Stimulated activated naive CD8-positive, alpha-beta T cell treated with anti-CD3 and anti-CD28 coated beads, Interleukin-15, Interleukin-2, amounts not matched to agents 100 U/mL and 50 U/mL, for 24 hours (primary cell): ENCODE measurements at places on chromosomes 7 and 10.
A peak's percentile ranks its signal among the peaks of the same experiment; 100 is the strongest.

- no peak for DNase-seq
These were observed 771 bp upstream of the NUDCD3 start for GRCh38 chr7:44491229-44491628.

DNA sequence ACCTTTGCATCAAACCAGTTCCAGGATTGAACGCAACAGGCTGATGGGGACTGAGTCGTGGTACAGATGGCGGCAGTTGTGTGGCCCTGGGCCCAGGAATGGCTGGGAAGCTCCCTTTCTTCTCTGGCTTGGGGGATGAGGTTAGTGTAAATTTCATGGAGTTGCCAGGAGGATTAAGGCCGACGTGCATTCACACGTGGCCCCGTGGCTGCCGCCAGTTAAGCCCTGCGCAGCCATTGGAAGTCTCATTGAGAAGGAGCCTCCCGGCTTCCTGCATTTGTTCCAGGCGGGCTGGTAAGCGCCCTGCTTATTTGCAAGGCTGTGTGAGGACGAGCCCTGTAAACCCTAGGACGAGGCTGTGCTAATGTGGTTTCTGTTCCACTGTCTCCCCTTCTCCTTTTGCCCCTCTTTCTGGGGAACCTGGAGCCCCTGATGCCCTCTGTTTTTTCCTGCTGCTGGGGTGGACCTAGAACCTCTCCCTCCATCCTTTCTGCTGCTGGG is 174.7 kb upstream of the TNRC18 start:
- no peak for DNase-seq

- no peak for DNase-seq
These were observed 36.4 kb upstream of the DNAJB6 start for GRCh38 chr7:157300369-157300825.

DNA sequence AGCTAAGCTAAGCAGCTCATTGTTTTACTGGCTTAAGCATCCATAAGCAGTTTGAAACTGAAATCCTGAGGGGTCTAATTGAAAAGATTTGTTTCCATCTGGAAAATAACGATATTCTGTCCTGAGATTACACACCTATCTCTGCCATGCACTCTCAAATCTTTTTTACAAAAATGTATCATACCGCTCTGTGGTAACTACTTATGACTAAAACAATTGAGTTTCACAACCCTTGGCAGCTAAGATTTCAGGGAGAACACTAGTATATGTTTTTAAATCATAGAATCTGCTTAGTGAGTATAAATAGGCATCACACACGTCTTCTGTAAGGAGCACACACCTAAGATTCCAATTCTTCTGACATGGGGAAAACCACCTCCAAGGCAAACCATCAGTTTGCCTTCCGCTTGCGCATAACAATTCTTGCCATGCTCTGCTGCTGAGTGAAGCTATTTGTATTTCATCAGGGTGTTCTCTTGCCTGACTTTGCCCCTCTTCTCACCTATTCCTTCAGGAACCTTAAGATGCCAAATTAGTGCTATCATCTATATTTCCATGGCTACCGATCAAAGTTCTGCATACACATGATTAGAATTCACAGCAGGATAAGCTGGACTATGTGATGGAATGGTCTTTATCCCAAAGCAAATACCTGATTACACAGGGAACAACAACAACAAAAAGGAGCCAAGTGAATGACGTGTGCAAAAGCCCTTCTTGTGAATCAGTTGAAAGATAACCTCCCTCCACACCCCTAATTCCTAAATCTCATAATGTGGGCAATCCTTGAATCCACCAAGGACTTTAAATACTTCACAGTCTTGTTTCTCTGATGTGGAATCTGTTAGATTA is 40.9 kb downstream of the PRPF18 start:
- DNase-seq = no peak

- DNase-seq = no peak
These were observed 37.3 kb downstream of the FBH1 start for GRCh38 chr10:5927306-5927705.

DNA sequence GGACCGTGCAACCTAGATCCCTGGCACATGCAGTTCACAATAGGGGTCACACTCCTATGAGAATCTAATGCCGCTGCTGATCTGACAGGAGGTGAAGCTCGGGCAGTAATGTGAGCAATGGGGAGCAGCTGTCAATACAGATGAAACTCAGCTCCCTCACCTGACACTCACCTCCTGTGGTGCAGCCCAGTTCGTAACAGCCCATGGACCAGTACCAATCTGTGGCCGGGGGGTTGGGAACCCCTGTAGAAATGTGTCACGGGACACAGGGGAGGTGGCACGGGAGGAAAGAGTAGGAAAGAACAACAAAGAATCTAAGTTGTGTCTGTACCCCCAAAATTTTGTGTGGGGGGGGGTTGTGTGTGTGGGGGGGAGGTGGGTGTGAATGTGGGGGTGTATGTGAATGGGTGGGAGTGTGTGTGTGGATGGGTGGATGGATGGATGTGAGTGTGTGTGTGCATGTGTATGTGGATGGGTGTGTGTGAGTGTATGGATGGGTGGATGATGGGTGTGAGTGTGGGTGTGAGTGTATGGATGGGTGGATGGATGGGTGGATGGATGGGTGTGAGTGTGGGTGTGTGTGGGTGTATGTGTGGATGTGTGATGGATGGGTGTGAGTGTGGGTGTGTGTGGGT is 33.1 kb downstream of the SFMBT2 start:
- no peak for DNase-seq

GRCh38 chr7:39536951-39537350 is 29.3 kb upstream of the YAE1 start:
- DNase-seq = no peak

DNA sequence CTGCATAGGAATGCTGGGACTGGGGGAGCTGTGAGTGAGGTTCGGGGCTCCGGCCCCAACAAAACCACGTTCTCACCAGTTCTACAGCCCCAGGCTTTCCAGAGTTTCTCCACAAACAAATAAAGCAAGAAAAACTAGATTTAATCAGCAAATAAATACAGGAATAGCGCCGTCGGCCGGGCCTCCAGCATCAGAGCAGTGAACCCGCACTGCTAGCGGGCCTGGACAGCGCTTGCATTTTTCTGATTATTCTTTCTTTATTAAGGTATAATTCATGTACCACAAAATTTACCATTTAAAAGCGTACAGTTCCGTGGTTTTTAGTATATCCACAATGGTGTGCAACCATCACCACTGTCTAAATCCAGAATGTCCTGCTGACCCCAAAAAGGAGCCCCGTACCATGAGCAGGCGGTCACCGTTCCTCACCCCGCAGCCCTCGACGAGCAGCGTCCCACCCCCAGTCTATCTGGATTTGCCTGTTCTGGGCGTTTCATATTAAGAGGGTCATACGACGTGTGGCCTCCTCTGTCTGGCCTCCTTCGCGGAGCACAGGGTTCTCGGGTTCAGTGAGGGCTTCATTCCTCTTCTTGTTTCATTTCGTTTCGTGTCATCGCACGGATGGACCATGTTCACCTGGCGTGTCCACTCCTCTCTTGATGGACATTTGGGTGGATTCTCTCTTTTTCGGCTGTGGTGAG is 35.5 kb upstream of the FOXL3 start:
- no peak for DNase-seq

DNA sequence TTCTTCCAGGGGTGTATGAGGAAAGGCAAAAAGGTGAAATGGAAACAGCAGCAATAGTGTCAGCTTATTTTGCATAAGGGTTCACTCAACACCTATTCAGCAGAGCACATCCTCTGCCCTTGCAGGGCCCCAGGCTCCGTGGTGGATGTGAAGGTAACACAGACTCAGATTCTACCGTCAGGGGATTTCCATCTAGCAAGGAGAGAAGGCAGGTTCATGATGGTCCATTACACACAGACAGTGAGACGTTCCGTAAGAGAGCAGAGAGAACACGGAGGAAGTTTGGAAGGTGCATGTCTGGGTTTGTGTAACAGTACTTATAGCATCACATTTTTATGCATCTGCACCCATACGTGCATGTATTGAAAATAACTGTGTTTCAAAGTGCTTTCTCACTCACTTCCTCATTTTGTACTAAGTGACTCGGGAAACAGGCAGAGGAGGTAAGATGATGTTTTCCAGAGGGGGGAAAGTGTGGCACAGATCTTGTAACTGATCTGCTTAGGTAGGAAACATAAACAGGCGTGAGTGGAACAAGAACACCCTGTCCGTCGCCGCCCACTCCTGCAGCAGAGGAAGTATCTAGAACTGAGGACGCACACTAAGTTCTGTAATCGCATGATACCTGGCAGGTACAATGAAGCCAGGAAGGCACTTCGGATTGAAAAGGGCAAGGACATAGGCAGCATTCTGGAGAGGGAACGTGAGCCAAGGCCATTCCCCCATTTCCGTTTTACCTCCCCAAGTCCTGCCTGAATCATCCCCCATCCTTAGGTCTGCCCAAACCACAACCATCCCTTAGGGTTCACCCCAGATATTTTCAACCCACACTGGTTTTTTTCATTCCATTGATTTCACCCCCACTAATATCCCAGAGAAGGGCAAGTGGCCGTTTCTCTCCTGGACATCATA is 1.0 kb upstream of the ENO4 start:
- DNase-seq = no peak

GRCh38 chr7:7816084-7816483 is 97.7 kb upstream of the RPA3 start:
- no peak for DNase-seq

DNA sequence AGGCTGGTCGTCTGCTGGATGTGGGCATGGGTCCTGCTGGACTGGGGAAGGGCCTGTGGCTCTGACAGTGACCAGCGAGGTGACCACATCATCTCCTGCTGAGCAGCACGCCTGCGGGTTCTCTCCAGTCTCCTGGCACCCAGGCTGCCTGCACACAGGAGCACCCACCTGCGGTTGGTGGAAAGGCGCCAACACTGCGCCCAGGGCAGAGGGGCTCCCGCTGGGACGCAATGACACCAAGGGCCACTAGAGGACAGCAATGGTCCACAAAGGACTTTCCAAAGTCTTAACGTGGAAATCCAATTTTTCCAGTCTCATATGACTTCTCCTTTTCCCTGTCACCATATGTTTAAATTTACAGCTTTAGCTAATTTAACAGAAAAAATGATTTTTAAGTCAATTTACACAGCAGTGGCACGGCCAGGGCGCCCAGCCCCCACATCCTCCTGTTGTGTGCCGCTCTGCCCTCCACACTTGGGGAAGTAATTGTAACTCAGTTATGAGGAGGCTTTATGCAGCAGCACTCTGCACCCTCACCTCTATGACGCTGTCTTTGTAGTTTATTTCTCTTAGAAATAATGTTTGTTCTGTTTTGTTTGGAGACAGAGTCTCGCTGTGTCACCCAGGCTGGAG is 38.1 kb downstream of the CFAP46 start:
- DNase-seq = peak; percentile 66

DNA sequence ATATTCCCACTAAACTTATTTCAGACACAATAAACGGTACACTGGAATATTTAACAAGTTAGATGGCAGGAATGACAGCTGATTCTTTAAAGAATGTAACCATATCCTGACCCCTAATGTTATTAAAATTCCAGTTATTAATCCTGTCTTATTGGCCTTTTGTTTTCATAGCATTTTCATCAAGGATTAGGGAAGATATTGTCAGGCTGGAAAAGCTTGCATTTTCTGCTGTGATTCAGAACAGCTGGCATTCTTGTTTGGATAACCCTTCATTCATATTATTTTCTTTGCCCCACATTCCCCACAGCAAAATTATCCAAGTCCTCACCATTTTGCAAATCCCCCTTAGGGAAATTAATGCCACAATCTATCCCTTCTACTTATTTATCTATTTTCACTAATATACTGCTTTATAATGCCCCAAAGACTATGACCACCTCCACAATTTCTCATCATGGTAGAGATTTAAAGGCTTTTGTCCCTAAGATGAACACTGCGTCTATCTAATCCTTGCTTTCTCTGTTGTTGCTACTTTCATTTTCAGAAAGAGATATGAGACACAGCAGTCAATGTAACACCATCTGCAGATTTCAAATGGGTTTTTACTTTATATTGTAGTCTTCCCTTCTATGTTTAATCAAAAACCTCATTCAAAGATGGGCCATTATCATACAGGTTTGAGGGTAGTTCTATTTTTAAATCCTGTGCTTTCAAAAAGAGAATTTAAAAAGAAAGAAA is 475.1 kb downstream of the PARD3 start:
- no peak for DNase-seq

DNA sequence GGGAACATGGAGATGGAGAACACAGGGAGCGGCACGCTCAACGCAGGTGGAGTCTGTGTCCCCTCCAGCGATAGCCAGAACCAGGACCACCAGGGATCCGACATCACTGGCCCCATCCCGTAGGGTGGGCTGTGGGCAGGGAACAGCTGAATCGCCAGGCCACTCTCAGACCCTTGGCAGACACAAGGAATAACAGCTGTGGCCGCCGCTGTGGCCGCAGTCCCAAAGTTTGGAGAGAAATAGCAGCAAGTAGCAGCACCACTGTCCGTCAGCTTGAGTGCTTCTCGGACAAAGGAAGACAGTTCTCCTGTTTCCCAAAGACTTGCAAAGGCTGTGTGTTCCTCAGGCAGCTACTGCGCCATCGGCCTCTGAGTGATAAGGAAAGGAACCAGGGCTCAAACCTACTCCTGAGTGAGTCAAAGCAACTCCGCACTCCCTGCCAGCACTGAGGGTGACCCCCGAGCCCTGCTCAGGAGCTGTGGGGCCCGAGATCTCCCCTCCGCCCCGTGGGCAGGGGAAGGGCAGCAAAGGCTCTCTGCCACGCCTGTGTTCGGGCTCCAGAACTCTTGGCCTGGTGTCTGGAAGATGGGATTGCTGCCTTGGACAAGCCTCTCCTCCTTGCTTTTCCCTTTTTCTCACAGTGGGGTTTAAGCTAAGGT is 82.3 kb upstream of the FAM20C start:
- DNase-seq = no peak

DNA sequence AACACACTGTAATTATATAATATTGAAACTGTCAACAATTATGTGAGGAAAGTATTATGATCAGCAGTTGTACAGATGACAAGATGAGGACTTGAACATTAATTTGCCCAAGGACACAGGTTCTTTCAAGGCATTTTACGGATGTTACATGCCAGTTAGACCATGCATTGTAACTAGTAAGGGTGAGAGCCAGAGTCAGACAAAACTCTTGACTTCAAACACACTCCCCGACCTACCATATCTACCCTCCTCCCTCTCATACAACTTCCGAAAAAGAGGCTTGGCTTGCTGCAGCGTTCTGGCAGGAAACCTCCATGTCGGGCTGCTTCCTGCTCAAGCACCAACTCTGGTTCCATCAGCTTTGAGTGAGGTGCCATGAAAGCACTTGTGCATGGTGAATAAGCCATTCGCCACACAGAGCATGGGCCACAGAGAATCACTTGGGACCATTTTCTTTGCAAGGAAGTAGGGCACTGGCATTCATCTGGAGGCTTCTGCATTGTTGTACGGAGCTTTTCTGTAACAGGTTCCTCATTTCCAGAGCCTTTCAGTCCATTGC is 53.2 kb downstream of the FOXI2 start:
- no peak for DNase-seq

- no peak for DNase-seq
These were observed 136.1 kb upstream of the MYO3A start for GRCh38 chr10:25797888-25798429.

DNA sequence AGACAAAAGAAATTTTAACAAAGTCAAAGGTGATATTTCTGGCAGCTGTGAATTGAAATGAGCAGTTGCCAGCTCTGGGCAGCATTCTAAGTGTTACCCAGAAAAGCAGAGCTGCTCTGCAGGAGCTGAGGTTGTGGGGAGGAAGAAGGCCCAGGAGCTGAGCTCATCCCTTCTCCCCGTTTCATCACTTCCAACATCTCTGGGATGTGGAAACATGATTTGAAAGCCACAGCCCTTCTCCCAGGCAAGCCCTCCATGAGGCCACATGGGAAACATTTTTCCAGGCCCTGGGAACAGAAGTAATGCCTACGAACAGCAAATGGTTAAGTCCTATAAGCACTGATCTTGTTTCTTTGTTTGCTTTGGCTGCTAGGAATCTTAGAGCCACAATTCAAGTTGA is 10.9 kb upstream of the DMBT1 start:
- no peak for DNase-seq
